ENCODE measurements at places on chromosomes 12 and 14. TPM values are rescaled to one million over a fixed set of nuclear protein-coding genes. Genes with fewer than 3 reads are reported as not detected.

The FAM181A gene
- total RNA-seq: not detected

The SCN8A gene
- total RNA-seq: 1.1 TPM

The PLEK2 gene
- total RNA-seq: not detected

The UNC79 gene
- total RNA-seq: not detected

The CIROP gene
- not detected for total RNA-seq

The SPTLC2 gene
- total RNA-seq: 18.1 TPM

The KRT2 gene
- 0.42 TPM for total RNA-seq

The NRL gene
- 2.8 TPM for total RNA-seq

DNA sequence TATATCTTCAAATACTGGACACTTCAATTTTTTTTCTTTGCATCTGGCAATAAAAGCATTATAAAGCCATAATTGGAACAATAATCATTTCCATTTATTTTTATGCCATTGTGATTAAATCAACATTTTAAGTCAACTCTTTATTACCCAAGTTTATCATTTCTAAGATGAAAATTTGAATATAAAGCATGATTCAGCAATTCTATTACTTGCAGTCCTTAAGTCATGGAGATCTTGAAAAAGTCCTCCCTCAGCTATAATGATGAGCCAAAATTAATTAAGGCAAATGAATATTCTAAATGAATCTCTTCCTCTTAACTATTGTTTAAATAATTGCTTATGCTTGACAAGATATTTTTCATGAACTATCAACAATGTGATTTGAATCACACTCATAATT, 65.7 kb downstream of the LIN7A start:
- DNase-seq: no peak
- no peaks in the 10 kb centered on the region for H3K27me3 ChIP-seq
- H3K27ac ChIP-seq: no peak overlapping the region
- H3K4me1 ChIP-seq: no peaks in the 10 kb centered on the region

- H3K4me3 ChIP-seq: no peak overlapping the region
- no peaks in the 10 kb centered on the region for H3K27me3 ChIP-seq
- no peak for DNase-seq
- no peak overlapping the region for H3K27ac ChIP-seq
Measured at GRCh38 chr12:22600181-22600580, 24.8 kb upstream of the ETNK1 start.

- no peaks in the 10 kb centered on the region for H3K4me1 ChIP-seq
- DNase-seq: no peak
- H3K4me3 ChIP-seq: no peak overlapping the region
- no peak overlapping the region for H3K27ac ChIP-seq
- no peaks in the 10 kb centered on the region for H3K36me3 ChIP-seq
Measured at GRCh38 chr14:53542732-53543131, 389.6 kb upstream of the DDHD1 start.

- no peak overlapping the region for H3K27ac ChIP-seq
- no peaks in the 10 kb centered on the region for H3K4me1 ChIP-seq
- H3K27me3 ChIP-seq: no peaks in the 10 kb centered on the region
- DNase-seq: no peak
- H3K4me3 ChIP-seq: no peak overlapping the region
Measured at GRCh38 chr12:26750531-26751175, 82.3 kb downstream of the ITPR2 start.

GRCh38 chr12:24229031-24229700, 279.7 kb upstream of the SOX5 start:
- H3K4me1 ChIP-seq: no peaks in the 10 kb centered on the region
- no peak overlapping the region for H3K27ac ChIP-seq
- H3K36me3 ChIP-seq: no peaks in the 10 kb centered on the region
- no peak overlapping the region for H3K4me3 ChIP-seq
- no peaks in the 10 kb centered on the region for H3K27me3 ChIP-seq
- DNase-seq: no peak

GRCh38 chr14:49966304-49966809, 73.5 kb downstream of the ARF6 start:
- H3K4me3 ChIP-seq: no peak overlapping the region
- no peak overlapping the region for H3K27ac ChIP-seq
- no peak for DNase-seq
- peaks cover 16% of the 10 kb centered on the region for H3K4me1 ChIP-seq
- H3K36me3 ChIP-seq: no peaks in the 10 kb centered on the region

DNA sequence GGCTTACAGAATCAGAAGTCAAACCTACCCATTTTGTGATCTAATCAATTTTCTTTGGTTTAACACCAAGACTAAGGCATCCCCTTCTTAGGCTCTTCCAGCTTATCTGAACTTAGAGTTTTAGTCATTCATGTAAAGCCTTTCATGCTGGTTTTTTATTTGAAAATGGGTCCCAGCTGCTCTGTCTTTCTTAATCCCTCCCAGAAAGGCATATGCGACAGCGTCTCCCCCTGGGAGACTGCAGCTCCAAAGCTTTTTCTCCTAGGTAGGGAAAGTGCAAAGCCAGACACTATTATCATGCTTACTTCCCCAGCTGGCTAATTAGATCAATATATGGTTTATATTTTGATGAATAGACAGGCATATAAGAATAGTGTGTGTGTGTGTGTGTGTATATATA, 96.6 kb upstream of the E2F7 start:
- no peaks in the 10 kb centered on the region for H3K36me3 ChIP-seq
- H3K27me3 ChIP-seq: no peaks in the 10 kb centered on the region
- DNase-seq: no peak
- no peaks in the 10 kb centered on the region for H3K4me1 ChIP-seq

- DNase-seq: no peak
- no peaks in the 10 kb centered on the region for H3K36me3 ChIP-seq
- H3K27me3 ChIP-seq: peaks cover 7% of the 10 kb centered on the region
- no peak overlapping the region for H3K4me3 ChIP-seq
- no peak overlapping the region for H3K27ac ChIP-seq
Measured at GRCh38 chr14:81261176-81261575, 40.4 kb upstream of the GTF2A1 start.

DNA sequence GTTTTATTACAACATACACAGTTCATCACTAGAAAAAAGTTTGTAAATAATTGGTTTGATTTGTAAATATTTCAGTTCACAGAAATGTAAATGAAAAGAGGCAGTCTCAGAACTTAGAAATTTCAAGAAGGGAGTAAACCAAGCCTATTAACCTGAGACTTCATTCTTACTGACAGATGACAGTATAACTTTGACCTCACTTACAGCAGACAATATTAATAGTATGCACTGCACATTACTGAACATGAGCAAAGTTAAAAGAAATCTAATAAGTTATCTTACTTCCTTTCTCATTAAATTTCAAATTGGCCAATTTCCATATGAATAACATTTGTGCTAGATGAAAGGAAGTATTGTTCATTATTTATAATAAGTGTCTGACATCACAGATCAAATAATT, 235.8 kb downstream of the SLC6A15 start:
- no peak for DNase-seq
- no peaks in the 10 kb centered on the region for H3K36me3 ChIP-seq
- H3K27ac ChIP-seq: no peak overlapping the region
- H3K27me3 ChIP-seq: no peaks in the 10 kb centered on the region
- H3K4me3 ChIP-seq: no peak overlapping the region

GRCh38 chr12:21813125-21813524, 38.6 kb upstream of the KCNJ8 start:
- no peaks in the 10 kb centered on the region for H3K4me1 ChIP-seq
- H3K27me3 ChIP-seq: no peaks in the 10 kb centered on the region
- H3K27ac ChIP-seq: no peak overlapping the region
- H3K36me3 ChIP-seq: no peaks in the 10 kb centered on the region
- no peak for DNase-seq

DNA sequence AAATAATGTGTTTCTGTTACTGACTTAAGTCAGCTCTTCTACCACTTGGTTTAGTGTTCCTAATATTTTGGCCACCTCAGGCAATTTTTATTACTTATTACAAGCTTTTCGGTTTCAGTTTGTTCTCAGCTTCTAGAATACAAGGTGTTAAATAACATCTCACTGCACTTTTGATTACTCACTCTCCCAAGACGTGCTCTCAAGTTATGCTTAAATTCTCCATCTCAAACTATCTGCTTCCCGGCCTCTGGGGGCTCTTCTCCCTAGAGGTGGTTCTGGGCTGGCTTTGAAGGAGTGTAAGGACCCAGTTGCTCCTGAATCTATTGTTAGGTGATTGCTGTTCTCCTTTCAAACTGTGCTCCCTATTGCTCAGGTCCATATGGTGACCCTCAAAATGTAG, 193.9 kb upstream of the DDHD1 start:
- H3K4me1 ChIP-seq: no peaks in the 10 kb centered on the region
- H3K27ac ChIP-seq: no peak overlapping the region
- no peaks in the 10 kb centered on the region for H3K36me3 ChIP-seq
- H3K4me3 ChIP-seq: no peak overlapping the region

DNA sequence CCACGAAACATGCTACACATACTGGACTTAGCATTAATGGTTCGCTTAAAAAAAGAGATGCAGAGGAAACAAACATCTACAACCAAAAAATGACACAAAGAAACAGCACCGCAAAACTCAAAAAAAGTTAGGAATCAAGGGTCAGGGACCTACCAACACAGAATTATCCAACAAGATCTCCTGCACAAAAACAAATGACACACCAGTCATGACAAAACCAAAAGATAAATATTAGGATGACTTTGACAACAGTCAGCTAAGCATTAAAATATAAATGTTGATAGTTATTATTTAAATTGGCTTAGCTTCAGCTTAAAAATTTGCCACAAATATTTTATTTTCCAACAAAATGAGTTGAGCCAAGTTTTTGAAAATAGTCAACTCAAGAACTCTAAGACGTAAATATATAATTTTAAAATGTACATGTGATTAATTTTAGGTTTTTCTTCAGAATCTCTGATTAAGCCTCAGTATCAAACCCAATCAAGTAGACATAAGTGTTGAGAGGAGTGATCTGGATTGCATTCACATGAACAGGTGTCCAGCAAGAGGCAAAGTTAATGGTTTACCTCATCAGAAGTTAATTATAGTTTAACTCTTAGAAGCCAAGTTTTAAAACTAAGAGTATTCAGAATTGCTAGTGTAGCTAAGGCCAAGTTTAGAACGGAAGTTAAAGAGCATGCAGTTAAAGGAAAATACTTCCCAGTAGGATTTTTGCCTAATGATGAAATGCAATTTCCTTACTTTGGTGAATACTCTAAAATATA, 79.9 kb downstream of the HEATR5A start:
- no peak for DNase-seq
- no peak overlapping the region for H3K27ac ChIP-seq
- H3K4me3 ChIP-seq: no peak overlapping the region
- H3K4me1 ChIP-seq: no peaks in the 10 kb centered on the region
- peaks cover 16% of the 10 kb centered on the region for H3K36me3 ChIP-seq
